ENCODE measurements at places on chromosomes 6 and 20.
A peak's percentile ranks its signal among the peaks of the same experiment; 100 is the strongest.

DNA sequence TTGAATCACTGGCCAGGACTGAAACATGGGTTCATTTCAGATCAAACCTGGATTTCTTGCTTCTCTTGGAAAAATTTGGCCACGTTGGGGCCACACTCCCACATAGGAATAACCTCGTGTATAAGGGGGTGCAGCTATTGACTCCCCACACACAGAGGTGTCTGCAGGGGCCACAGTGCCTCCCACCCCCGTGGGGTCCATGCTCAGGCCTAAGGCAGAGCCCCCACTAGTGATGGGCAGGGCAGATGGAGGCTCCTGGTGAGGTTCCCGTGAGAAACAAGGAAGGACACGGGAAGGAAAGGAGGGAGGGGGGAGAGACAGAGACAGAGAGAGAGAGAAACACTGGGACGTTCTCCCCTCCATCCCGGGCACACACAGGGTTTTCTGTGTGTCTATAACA, 230.5 kb downstream of the ERMARD start:
- no peak for ATAC-seq

- no peak for ATAC-seq
These were observed 229.8 kb downstream of the IBTK start for GRCh38 chr6:82017773-82018172.

GRCh38 chr20:35284992-35285805, 627 bp upstream of the EIF6 start:
- ATAC-seq, result no peak

GRCh38 chr6:51618563-51618962, 468.9 kb downstream of the PKHD1 start:
- ATAC-seq, result no peak

- no peak for ATAC-seq
These were observed 67.4 kb downstream of the ALDH8A1 start for GRCh38 chr6:134882426-134883038.

GRCh38 chr6:85678026-85678601, 35.4 kb upstream of the SYNCRIP start:
- ATAC-seq, result no peak

- peak; percentile 93 for ATAC-seq
These were observed 160.6 kb downstream of the HIVEP2 start for GRCh38 chr6:142784344-142784743.

DNA sequence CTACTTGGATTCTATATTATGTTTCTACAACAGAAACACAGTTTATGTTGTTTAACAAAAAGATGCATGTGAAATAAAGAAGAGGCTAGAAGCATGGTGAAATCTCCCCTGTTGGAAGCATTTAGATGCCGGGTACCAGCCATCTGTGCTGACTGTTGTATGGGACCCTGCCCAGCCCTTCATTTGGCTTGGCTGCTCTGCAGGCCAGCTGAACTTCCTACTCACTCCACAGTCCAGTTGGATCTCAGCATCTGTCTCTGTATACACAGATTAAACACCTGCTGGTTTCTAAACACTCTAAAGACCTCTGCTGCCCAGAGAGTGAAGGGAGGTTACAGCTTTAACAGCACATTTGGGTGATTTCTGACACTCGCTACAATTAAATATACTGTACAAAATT, 228.3 kb downstream of the SLC35F1 start:
- no peak for ATAC-seq
